ENCODE measurements at places on chromosomes 2 and 18.

GRCh38 chr18:52070291-52070756 lies 269.7 kb upstream of the DCC start:
- DNase-seq: no peak

- DNase-seq: no peak
Measured at GRCh38 chr2:41598161-41598894, 449.5 kb upstream of the PKDCC start.

DNA sequence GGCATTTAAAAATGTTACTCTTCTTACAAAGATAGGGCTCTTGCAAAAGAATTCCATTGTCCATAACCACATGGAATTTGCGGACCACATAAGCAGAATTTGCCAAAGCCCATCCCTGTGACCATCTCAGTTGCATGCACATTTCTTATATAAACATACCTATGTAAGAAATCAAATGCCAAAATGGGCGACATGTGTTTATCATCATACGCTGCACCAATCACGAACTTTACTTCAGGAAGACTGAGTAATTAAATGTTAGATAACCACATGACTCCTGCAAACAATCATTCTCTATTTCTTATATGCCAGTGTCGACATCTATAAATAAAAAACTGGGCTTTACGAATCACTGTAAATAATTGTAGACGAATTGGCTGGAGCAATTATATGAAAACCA lies 186.1 kb upstream of the RBMS1 start:
- DNase-seq: no peak

DNA sequence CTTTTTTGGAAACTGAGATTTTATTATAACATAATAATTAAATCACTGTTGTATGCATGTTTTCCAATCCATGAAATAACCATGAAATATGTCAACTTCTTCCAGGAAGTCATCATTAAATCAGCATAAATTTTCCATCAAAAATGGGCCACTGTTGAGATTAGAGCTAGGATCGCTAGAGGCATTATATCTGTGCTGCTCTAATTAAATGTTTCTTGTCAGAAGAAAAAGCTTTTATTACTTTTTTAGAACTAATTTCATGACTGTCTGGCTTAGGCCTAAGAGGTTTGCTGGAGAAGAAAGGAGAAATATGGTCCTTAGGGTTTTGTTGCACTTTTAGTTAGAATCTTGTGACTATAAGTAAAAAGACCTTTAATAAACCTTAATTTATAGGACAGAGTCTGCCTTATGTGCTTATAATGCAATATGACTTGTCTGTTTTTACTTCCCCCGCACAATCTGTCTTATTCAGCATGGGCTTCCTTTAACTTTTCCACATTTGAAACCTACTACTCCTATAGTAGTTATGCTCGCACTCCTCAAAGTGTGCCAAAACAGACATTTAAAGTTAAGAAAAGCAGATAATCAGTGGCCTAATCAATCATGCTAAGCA lies 363.4 kb upstream of the GCFC2 start:
- no peak for DNase-seq

DNA sequence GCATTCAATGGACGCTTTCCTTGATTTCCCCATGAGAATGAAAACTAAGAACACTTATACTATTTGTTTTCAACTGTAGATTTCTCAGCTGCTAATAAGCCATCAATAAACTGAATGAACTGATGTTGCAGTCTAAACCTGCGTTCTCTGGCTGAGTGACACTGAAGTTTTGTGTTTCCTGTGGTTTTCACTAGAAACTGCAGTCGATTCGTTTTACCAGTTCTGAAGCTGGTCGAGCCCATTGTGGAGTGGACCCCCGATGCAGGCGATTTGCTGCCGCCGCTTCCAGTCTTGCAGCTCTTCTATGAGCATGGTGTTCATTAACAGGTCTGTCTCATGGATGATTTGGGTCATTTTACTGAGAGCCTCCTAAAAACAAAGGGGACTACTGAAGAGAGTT lies 50.6 kb upstream of the STAT1 start:
- DNase-seq: no peak

- DNase-seq: no peak
Measured at GRCh38 chr2:44543773-44544725, 182.3 kb downstream of the CAMKMT start.

- no peak for DNase-seq
Measured at GRCh38 chr2:203535784-203536585, 884 bp upstream of the RAPH1 start.

GRCh38 chr2:200383380-200384110 lies 77.1 kb downstream of the SPATS2L start:
- DNase-seq: no peak

- no peak for DNase-seq
Measured at GRCh38 chr2:118185210-118186109, 97.2 kb downstream of the INSIG2 start.

GRCh38 chr18:2412996-2413751 lies 158.1 kb downstream of the METTL4 start:
- DNase-seq: no peak

- DNase-seq: no peak
Measured at GRCh38 chr18:27604583-27604982, 419.5 kb upstream of the CHST9 start.

GRCh38 chr2:189363559-189363958 lies 77.7 kb upstream of the WDR75 start:
- no peak for DNase-seq

- DNase-seq: no peak
Measured at GRCh38 chr2:69827796-69828540, 1.5 kb upstream of the GMCL1 start.

- DNase-seq: no peak
Measured at GRCh38 chr2:131034122-131035051, 58.9 kb downstream of the FAM168B start.

- no peak for DNase-seq
Measured at GRCh38 chr2:170359466-170359865, 181.5 kb downstream of the MYO3B start.

DNA sequence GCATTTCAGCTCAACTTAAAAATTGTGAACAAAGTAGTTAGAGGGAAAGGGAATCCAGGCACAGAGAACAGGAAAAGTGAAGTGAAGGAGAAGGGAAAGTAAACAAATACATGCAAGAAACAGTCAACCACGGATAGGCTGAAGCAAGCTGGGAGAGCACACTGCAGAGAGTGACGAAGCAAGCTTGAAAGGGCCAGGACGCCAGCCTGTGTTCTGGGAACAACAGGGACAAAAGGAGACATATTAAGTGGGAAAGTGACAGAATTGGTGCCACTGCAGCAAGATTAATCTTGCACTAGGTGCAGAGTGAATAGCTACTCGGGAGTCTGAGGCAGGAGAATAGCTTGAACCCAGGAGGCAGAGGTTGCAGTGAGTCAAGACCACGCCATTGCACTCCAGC lies 197.3 kb downstream of the SOX11 start:
- no peak for DNase-seq

DNA sequence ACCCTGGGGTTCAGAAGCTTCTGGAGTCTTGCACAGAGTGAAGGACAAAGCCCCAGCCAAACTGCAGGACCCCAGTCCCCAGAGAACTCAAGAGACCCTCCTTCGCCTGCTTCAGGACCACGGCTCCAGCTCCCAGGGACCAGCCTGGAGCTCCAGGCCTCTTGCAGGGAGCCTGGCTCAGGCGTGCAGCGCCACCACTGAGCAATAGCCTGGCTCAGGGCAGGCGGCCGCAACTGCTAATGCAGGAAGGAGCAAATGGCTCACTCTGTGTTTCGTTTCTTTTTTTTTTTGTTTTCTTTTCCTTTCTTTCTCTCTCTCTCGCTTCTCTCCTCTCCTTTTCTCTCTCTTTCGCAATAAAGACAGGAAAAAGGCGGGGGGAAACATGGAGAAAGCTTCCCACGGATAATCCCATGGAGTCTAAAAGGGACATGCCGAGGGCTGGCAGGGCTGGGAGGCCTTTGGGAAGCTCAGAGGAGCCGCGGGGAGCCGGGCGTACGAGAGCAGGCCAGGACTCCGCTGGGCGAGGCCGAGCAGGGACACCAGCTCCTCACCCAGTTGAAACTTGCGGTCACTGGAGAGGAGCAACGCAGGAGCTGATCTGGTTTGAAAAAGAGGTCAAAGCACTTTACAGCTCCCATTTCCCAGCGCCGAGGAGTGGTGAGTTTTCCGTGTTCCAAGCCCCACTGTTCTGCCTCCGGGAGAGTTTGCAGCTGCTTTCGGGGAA lies 244.8 kb downstream of the TWIST2 start:
- DNase-seq: no peak

GRCh38 chr2:5315512-5315911 lies 376.7 kb upstream of the SOX11 start:
- DNase-seq: no peak

DNA sequence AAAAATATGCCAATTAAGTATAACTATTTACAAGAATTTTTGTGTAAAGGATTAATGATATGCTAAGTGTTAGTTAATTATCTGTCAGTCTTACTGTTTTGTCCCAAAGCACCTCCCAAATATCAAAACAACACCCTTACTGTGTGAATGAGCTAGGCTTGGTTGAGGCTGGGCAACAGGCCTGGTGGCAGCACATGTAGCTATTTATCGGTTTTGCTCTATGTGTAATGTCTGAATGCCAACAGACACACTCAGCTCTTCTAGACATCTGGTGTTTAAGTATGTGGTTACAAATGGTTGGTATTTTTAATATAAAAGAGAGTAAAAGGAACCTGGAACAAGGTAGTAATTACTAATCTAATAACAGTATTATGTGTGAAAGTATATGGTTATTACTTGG lies 175.3 kb downstream of the RAB3GAP1 start:
- no peak for DNase-seq
